ENCODE measurements at places on chromosomes 5 and 9.

DNA sequence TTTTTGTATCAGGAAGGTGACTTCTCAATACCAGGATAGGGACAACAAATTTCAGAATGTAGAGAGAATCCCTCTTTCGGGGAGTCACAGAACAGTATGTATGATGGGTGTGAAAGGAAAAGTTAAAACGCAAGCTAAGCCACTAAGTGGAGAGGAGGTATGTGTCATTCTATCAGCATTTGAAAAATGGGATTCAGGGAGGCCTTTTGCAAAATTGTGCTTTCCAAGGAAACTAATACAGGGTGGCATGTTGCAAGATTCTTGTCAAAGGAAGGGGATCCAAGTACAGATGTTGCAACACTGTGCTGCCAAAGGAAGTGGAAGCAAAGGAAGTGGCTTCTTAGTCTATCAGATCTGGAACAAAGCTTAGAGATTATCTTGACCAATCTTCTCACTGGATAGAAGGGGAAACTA is 12.6 kb upstream of the TNIP1 start:
- DNase-seq = no peak

GRCh38 chr5:4576908-4577307 is 563.2 kb upstream of the ADAMTS16 start:
- DNase-seq = no peak

- no peak for DNase-seq
These were observed 451.3 kb downstream of the LRRC70 start for GRCh38 chr5:63029891-63030290.

GRCh38 chr9:71249729-71250317 is 128.4 kb upstream of the TRPM3 start:
- DNase-seq = no peak

- DNase-seq = no peak
These were observed 225.0 kb downstream of the AOPEP start for GRCh38 chr9:94951324-94952135.

GRCh38 chr5:121090822-121091221 is 626.7 kb downstream of the PRR16 start:
- no peak for DNase-seq

DNA sequence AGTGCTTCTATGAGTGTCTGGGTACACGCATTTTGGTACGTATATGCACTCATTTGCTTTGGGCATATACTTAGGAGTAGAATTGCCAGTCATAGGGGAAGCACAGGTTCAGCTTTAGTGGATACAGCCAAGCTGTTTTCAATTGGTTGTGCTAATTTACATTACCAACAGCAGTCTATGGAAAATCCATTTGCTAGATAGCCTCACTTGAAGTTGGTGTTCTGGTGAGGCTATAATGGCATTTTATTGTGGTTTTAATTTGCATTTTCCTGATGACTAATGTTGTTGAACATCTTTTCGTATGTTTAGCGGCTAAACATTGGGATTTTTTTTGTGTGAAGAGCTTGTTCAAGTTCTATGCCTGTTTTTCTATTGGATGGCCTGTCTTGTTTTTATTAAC is 76.8 kb upstream of the ANKH start:
- no peak for DNase-seq

- DNase-seq = no peak
These were observed 20.4 kb downstream of the DDX4 start for GRCh38 chr5:55758231-55758630.

All from stimulated activated CD8-positive, alpha-beta memory T cell treated with anti-CD3 and anti-CD28 coated beads, Interleukin-15, amount 100 ng/mL, for 1 hour (primary cell).